ENCODE measurements at places on chromosomes 7 and 10.
A peak's percentile ranks its signal among the peaks of the same experiment; 100 is the strongest.

GRCh38 chr7:6640246-6640721 lies 3.2 kb downstream of the ZNF316 start:
- no peak for DNase-seq

DNA sequence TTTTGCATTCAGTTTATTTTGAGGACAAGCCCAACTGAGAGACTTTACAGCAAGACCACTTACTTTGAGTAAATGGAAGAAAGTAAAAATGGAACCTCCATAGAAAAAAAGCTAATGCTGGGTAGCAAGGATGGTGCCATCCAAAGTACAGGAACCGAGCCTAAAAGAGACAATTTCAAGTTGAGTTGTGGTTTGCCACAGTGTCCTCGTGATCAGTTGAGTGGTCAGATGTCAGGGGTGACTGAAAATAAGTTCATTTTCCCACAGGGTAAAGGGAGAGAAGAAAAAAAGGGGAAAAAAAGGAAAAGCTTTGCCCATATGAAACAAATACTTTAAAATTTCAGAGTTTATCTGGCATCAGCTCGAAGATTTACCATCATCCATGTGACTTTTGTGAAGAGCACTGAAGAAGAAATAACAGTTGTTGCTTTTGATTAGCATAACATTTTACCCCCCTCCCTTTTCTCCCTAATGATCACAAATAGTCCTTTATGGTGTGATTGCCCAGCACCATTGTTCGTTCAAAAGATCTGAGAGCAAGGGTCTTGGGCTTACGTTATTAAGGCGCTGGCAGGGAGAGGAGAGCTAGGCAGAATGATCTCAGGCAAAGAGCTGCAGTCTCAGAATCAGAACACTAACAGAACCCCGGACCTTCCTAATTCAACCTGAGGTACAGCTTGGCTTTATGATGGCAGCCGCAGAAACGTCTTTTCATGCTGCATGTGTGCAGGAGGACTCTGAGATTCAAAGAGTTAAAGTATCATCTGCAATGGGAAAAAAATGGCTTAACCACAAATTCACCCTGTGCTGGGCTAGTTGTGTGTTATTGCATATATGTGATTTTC lies 338.1 kb downstream of the RNLS start:
- DNase-seq, result no peak

GRCh38 chr7:154968336-154969001 lies 34.5 kb downstream of the PAXIP1 start:
- DNase-seq, result no peak

DNA sequence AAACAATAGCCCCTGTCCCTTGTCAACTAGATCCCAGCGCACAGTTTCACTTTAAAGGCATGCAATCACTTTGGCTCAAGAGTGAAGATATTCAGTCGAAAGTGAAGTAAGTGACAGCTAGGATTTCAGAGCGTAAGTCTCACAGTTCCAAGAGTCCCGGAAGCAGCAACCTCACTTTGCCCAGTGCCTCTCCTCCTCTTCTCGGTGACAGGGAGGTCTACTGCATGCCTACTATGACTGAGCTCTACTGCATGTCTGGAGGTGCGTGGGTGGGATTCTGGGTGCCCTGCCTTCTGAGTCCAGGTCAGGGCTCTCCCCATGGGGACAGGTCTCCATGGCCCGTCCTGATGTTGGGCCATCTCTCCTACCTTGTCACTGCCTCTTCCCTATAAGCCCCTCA lies 17.0 kb downstream of the PRKCQ start:
- no peak for DNase-seq

GRCh38 chr10:74067373-74068352 lies 69.7 kb downstream of the VCL start:
- DNase-seq, result no peak

GRCh38 chr7:1019255-1019785 lies 25.0 kb upstream of the GPR146 start:
- DNase-seq, result no peak

DNA sequence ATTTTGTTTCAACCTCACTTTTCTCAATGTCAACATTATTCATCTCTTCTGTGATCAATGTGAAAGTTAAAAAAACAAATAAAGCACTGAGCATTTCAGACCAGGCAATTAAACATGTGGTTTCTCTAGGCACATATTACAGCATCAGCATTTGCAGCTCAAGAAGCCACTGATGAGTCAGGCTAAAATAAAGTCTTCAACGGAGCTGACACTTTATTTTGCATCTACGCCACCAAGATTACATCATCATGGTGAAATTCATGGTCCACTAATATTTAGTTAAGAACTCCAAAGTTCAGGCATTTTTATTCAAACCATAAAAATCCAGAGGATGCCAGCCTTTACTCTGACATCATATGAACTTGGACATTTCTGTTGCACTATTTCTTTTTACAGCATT lies 33.0 kb downstream of the MAGI2 start:
- DNase-seq, result peak; percentile 89

DNA sequence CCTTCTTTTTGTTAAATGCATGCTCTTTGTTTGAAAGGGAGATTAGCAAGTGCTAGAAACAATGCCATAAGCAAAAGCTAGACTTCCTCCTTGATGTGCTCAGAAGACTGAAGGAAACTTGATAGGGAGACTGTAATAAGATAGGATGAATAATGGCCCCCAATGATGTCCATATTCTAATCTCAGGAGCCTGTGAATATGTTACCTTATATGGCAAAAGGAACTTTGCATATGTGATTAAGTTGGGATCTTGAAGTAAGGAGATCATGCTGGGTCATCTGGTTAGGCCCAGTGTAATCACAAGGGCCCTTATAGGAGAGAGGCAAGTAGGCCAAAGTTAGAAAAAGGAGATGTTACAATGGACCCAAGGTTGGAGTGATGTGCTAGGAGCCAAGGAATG lies 13.6 kb upstream of the LIPM start:
- no peak for DNase-seq

DNA sequence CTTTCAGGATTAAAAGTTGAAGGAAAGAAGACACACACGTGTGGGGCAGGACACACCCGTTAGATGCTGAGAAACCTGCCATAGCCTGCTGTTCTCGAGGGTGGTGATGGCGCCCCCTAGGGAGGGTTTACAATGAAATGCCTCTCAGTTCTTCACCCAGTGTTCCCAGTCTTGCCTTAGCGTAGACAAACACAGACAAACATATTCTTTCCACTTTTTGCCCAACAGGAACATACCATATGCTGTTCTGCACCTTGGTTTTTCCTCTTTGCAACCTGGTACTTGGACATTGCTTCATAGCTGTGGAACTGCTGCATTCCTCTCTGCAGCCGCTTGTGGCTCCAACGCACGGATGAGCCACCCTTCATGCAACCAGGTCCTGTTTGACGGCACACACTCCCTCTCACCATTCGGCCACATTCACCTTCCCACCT lies 23.3 kb upstream of the HSPA12A start:
- peak; percentile 51 for DNase-seq

DNA sequence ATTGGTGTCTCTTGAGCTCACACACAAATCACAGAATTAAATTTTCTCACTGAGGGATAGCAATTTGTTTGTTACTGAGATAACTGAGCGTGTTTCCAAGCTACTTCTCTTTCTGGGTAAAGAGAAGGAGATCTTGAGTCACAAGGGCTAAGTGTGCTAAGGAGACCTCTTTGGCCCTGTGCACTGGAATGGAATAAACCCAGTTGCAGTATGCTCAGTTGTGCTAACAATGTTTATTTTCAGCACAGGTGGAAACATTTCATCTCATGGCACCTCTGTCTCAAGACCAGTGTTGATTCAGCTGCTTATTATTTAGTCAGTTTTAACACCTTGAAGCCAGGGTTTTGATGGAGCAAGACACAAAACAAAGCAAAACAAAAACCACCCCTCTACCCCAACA lies 22.5 kb upstream of the UBE2H start:
- no peak for DNase-seq

- no peak for DNase-seq
These were observed 589.1 kb upstream of the FOXK1 start for GRCh38 chr7:4093035-4093434.

DNA sequence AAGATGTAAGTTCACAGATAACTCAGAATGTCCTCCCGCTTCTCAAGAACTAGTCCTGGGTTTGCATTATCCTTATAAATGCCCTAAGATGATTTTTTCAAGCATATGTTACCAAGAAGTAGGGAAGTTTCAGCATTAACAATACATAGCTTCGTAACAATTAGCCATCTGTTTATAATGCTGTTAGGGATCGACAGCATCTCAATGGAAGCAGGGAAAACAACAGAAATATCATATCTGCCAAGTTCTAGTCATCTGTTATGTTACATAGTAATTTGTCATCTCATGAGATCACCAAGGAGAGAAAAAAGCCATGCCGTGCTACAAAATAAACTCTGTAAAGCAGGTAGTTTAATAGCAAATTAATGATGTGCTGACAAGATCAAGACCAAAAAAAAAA lies 731.5 kb upstream of the C7orf33 start:
- no peak for DNase-seq

Data from kidney glomerular epithelial cell (primary cell).